AG04449 (cell line): ENCODE measurements at places on chromosomes 1 and 21.

DNA sequence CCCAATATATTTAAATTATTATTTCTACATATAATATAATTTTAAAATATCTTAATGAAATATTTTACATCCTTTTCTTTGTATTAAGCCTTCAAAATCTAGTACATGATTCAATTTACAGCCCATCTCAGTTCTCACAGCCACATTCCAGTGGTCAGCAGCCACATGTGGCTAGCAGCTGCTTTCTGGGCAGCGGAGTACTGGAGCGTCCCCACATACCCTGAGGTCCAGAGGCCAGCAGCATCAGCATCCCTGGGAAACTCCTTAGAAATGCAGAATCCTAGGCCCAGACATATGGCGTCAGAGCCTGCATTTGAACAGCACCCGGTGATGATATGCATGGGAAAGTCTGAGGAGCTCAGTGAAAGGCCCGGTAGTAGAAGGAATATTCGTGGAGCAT, 8.6 kb upstream of the LHX4 start:
- no peak for DNase-seq

DNA sequence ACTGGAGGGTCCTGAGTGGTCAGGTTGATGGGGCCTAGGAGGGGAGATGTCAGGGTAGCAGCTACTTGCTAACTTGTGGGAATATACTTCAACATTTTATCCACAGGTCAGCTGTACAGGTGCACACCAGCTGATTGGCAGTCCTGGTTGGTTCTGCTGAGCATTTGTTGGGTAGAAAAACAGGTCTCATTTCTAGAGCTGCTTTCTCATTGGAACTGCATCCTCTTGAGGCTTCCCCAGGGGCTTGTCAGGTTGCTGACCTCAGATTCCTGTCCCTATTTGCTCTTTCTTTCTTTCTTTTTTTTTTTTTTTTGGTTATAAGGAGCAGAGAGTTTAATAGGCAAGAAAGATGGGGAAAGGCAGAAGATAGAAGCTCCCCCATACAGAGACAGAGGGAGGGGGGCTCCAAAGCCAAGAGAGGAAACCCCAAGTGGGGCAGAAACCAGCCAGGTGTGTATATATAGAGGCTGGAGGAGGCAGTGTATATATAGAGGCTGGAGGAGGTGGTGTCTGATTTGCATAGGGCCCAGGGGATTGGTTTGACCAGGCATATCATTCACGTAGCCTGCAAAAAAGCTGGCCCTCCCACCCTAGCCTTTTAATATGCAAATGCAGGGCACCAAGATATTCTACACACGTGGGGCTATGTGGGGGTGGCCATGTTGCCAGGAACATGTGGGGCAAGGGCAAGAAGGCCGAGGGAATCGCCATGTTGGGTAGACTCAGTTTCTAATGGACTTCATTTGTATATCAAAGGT, 57.3 kb upstream of the STUM start:
- DNase-seq, result no peak

GRCh38 chr1:1630191-1630964, 1.6 kb upstream of the MMP23B start:
- no peak for DNase-seq

- DNase-seq, result no peak
Observed at GRCh38 chr1:6188466-6188865, 8.3 kb upstream of the CHD5 start.

GRCh38 chr1:43904660-43905551, 28.7 kb upstream of the ARTN start:
- DNase-seq, result no peak

DNA sequence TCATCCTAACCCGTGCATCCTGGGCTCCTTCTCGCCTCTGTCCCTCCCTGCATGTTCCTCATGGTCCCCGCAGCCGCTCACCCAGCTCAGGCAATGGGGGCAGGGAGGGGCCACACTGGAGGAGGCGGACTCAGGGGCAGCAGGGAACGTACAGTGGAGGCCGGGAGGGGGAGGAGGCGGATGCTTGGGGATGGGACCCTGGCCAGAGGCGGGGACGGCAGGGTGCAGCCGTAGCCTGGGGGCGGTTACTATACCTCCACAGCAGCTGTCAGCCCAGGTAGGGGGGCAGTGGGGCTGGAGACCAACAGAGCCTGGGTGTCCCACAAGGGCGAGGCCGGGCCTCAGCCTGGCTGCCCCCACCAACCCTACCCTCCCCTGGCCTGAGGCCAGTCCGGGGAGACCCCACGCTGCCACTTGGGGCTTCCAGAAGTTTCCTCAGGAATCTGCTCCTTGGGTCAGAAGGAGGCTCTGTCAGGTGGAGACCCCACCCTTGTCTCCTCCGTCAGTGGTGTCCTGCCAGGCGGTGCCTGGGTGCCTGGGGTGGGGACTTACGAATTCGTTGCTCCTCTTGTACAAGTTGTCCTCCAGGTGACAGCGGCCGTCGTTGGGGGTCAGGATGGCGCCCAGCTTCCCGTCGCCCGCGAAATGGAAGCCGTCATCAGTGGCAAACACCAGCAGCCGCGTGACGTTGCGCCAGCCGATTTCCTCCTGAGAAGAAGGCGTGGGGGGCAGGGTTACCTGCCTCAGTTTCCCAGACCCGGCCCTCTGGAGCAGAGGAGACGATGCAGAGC, 20.7 kb downstream of the ITGB2 start:
- DNase-seq, result no peak

- DNase-seq, result no peak
Observed at GRCh38 chr1:208917723-208918122, 665.8 kb upstream of the CAMK1G start.

DNA sequence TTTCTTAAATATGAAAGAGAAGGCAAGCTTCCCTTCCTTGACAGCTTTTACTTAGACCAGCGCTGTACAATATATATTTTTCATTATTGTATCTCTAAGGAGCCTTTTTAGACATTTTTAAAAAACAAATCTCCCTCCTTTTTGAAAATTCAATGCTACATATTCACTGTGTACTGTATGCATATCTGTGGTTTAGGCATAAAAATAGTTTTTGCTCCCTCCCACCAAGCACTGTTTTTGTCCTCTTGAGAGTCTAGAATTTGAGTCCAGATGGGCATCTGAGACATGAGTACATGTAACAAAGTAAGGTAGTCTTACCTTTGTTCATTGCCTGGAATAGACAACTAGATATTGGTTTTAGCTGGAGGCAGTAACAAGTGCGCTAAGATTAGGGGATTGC, 488.5 kb upstream of the RUNX1 start:
- DNase-seq, result no peak

DNA sequence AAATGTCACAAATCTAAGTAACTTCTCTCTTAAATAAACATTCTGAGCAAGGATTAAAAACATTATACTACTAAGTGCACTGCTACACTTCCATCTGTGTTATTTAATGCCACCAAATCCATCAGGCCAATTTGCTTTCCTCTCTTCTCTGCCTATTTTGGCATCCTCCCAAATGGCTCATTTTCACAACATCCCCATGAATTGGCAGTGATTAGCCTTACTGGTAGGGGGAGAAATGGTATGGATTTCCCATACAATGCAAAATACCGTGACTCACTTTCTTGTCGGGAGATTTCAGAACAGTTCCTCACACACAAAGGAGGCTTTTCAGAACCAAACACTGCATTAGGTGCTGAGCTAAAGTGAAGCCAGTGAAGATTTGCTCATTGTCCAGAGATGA, 195.7 kb downstream of the MIS18A start:
- DNase-seq, result no peak

- no peak for DNase-seq
Observed at GRCh38 chr1:40313958-40314720, 2.9 kb downstream of the COL9A2 start.

DNA sequence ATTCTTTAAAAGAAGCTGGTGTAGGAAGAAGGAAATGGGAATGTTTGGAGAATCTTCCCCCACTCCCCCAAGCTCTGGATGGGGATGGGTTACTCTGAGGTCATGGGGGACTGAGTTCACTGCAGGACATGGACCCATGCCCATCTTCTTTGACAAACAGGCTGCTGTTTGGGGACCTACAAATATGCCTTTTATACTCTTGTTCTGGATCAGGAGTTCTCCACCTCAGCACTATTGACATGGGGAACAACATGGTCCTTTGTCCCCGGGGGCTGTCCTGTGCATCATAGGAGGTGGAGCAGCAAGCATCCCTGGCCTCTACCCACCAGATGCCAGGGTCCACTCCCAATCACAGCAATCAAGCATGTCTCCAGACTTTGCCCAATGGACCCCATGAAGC, 365.8 kb upstream of the C1orf174 start:
- DNase-seq, result no peak

DNA sequence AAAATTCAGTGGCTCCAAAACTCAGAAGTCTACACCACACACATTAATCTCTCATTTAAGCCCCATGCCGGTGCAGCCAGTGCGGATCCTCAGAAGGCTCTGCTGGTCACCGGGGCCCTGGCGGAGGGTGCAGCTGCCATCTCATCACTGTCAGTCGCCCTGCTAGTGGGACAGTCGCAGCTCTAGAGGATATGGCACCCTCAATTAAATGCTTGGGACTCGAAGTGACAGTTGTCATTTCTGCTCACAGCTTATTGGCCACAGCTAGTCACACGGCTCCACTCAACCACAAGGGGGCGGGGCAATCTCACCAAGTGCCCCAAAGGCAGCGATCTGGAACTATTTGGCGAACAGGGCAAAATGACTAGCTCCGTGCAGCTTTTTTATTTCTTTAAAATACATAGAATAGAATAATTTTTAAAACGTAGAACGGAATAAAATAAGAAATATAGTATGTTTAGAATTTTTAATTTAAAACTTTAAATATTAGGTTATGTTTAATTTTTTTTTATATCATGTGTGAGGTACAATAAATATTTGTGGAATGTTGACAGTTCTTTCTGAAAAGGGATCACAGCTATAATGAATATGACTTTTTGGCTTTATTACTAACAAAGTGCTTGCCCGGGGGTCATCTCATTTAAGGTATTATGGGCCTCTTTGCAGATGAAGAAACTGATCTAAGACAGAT, 8.0 kb upstream of the MAN1C1 start:
- no peak for DNase-seq
